ENCODE measurements at places on chromosomes 7 and 10. TPM values are rescaled to one million over a fixed set of nuclear protein-coding genes. Genes with fewer than 3 reads are reported as not detected.

DNA sequence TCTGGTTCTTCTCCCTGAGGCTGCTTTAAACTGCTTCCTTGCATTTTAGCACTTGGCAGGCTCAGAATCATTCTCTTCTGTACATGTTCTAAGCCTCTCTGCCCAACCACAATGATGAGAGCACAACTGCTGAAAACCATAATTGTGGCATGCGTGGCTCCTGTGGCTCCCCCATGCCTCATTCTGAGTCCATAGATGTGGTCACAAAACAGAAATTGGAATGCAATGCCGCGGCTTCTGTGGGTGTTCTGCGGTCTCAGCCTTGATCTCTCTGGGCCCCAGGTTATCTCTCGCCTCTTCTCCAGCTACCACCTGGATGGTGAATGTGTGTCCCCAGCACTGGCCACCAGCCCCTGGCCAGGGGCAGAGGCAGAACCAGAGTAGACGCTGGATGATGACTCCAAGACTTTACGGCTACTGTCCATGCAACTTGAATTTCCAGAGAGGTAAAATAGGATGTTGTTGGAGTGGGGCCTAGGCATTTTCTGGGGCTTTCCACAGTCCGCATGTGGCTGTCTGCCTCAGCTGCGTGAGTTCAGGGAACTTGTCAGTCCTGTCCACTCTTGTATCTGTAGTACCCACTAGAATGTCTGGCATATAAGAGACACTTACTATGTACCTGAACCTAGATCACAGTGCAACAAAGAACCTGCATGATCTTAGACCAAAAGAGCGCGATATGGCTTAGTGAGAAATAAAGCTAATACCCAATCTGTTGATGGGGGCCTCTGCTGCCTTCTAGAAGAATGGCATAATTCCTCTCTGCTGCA lies 52.4 kb upstream of the ADRB1 start:
- DNase-seq, result no peak

- DNase-seq, result no peak
Observed at GRCh38 chr10:91051829-91052228, 130.9 kb upstream of the ANKRD1 start.

- DNase-seq, result no peak
Observed at GRCh38 chr10:8416760-8417159, 362.3 kb downstream of the GATA3 start.

NCF1 gene
- total RNA-seq, result not detected

- DNase-seq, result no peak
Observed at GRCh38 chr10:132382231-132382922, 14.6 kb upstream of the PWWP2B start.

LLCFC1 gene
- not detected for total RNA-seq

DNA sequence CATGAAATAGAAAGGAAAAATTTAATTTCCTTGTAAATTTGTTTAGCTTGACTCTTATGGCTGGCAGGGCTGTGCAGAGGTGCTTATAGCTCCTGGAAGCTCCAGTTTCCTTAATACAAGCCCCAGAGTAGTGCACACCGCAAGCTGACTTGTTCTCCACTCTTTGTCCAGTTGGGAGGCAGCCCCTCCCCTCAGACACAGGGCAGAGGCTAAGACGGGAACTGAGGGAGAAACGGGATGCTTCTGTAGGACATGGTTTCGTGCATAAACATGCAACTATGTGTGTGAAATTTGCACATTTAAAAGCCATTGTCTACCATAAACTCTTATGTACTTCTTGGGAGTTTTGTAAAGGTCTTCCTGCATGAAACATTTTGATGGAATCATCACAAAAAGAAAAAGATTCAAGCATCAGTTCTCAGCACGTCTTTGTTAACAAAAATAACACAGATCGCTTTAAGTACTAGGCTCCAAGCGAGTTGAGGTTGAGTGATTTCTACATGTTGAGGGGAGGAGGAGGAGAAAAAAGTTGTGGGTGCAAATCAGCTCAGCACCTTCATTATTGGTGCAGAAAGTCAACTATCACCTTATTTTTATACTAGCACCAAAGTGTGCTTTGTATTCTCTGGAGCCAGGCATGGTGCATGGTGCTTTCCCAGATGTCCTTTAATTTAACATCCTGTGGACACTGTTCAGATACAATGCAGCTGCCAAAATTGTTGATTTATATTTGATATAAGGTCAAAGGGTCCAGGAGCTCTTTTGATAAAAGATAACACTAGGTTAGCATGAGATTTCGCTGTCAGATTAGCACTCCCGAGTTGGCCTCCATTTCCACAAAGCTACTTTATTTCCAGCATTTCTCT lies 124.5 kb downstream of the CHN2 start:
- no peak for DNase-seq

NACAD gene
- 1.0 TPM for total RNA-seq

DNA sequence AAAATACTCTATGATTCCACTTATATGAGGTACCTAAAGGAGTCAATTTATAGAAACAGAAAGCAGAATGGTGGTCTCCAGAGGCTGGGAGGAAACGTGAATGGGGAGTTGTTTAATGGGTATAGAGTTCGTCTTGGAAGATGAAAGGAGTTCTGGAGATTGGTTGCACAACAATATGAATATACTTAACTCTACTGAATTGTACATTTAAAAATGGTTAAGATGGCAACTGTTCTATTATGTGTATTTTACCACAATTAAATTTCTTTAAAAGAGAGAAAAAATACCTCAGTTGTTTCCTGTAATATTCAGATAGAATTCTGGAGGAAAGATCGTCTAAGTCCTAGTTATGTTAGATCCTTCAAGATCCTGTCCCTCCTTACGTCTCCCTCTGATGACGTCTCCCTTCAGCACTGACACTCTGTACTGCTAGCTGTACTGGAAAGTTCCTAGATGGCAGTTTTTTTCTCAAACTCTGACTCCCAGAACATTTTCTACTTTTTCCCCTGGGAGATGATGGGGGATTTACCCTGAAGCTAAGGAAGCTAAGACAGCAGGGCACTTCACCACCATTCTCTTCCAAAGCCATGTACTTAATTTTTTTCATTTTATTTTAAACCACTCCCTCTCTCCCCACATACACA lies 53.2 kb upstream of the CAV2 start:
- no peak for DNase-seq

DNA sequence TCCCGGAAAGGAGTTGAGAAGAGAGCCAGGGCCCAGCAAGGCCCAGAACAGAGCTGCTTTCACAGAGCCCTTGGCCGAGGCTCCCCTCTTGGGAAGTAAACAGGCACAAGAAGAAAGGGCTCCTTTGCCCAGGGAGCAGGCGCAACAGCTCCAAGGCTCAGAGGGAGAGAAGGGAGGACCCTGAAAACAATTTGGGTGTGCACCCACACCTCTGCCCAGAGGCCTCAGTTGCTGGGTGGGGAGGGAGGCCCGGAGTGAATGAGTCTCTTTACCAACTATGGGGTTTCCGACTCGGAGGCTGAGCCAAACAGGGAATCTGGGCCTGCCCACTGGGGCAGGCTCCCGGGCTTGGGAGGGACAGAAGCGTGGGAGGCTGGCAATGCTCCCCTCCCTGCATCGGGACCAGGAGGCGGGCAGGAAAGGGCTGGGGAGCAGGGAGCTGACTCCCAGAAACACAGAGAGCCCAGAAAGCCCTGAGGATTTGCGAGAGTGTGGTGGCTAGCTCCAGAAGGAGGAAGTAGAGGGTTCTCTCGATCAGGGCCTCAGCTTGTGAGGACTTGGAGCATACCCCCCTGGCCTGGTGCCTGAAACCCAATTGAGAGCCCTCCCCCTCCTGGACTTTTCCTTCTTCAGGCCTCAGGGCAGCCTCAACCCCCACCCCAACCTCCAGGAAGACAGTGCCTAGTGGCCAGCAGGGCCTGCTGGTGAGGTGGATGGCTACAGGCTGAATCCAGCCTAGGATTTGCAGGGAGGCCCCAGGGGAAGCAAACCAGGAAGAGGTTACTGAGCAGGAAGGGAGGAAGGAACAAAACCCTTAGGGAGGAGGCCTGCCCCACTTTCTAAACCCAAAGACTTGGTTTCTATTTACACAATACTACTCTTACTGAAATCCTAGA lies 6.2 kb downstream of the C10orf105 start:
- DNase-seq, result peak; percentile 44

- peak; percentile 18 for DNase-seq
Observed at GRCh38 chr7:102992938-102993717, 80.3 kb downstream of the LRRC17 start.

- DNase-seq, result no peak
Observed at GRCh38 chr7:150733482-150734095, 3.6 kb upstream of the GIMAP5 start.

- DNase-seq, result no peak
Observed at GRCh38 chr10:19578571-19578970, 237.7 kb upstream of the PLXDC2 start.

GRCh38 chr10:60717852-60718251 lies 60.4 kb upstream of the CDK1 start:
- DNase-seq, result no peak

GRCh38 chr7:2971914-2972834 lies 71.5 kb downstream of the CARD11 start:
- DNase-seq, result no peak

CACNA2D1 gene
- total RNA-seq, result 10.4 TPM

GPRIN2 gene
- total RNA-seq, result 12.8 TPM

DNA sequence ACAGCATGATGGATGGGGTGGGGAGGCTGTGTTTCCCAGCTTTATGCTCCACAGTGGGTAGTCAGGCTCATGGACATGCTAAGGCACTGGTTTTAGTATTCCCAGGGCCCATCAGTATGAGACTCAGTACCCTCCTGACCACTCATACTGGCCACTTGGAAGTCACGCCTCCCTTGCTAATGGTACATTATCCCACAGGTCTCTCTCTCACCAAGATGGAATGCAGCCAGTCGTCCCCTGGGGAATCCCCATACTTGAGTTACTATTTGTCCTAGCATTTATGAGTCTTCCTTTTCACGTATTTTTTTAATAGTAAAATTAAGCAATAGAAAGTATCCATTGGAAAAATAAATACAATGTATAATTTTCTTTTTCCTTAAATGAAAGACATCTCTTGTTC lies 80.6 kb upstream of the TBX20 start:
- peak; percentile 72 for DNase-seq

- no peak for DNase-seq
Observed at GRCh38 chr7:69199041-69199440, 399.2 kb upstream of the AUTS2 start.

RARRES2 gene
- 13.0 TPM for total RNA-seq

DNA sequence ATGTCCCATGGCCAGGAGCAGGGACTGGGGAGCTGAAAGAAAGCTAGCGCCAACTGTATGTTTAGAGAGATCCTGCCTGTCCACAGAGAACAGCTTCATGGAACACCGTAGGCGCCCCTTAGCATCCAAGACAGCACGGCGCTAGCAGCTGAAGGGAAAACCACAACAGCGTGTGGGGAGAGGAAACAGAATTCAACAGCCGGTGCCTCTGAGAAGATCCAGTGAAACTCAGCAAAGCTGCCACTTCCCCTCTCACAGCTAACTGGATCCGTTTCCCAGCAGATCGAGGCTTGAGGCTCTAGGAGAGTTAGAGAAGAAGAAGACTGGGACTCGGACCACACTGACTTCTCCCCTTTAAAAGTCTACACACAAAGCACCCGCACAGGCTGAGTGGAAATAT lies 145.0 kb downstream of the MAD1L1 start:
- DNase-seq, result no peak

DNA sequence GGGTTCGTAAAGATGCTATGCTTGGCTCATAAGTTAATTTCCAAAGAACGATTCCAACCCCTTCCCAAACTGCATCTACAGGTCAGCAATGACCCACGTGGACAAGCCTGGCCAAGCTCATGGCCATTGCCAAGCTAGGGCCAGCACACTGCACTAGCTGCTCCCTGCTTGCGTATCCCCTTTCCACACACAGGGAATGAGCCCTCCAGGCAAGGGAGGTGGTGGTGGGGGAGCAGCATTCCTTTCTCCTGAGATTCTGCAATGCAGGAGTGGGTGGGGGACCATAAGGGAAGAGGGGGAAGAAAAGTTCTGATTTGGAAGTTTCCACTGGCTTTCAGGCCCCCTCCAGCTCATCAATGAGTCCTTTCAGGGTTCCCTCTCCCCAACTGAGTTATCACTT lies 56.0 kb downstream of the SH3PXD2A start:
- no peak for DNase-seq

IL6 gene
- 20.7 TPM for total RNA-seq

DNA sequence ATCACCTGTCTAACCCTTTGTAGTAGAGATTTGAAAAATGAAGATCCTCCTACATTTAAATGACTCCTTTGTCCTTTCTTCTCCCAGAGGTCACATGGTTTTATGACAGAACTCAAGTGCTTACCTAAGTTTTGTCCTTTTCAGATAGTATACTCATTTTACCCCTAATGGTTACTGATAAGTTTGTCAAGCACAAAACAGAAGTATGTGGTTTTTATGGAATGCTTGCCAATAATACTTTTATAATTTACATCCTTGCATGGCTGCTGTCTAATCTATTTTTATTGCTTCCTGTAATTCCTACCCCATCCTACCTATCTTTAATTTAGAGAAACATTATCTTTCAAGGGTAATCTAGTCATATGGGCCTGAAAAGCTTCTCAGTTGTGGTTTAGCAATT lies 37.5 kb downstream of the HELLS start:
- no peak for DNase-seq

TAS2R5 gene
- 3.6 TPM for total RNA-seq

PHYHIPL gene
- total RNA-seq, result not detected

RGR gene
- not detected for total RNA-seq

PHKG1 gene
- 1.1 TPM for total RNA-seq

DNA sequence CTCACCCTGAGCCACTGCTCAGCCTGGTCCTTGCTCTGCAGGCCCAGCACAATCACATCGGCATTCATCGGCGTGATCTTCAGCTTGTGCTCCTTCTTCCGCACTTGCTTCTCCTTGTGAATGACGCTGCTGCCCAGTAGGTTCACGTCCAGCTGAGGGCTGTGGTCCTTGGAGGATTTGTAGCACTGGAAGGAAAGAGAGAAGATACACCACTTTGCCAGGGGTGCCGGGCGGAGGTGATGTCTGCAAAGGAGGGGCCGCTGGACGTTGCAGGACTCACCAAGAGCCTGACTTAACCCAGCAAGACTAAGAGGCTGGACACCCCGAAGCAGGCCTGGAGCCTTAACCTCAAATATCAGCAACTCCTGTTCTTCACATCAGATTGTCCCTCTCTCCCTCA lies 74.8 kb downstream of the VWA2 start:
- no peak for DNase-seq

DNA sequence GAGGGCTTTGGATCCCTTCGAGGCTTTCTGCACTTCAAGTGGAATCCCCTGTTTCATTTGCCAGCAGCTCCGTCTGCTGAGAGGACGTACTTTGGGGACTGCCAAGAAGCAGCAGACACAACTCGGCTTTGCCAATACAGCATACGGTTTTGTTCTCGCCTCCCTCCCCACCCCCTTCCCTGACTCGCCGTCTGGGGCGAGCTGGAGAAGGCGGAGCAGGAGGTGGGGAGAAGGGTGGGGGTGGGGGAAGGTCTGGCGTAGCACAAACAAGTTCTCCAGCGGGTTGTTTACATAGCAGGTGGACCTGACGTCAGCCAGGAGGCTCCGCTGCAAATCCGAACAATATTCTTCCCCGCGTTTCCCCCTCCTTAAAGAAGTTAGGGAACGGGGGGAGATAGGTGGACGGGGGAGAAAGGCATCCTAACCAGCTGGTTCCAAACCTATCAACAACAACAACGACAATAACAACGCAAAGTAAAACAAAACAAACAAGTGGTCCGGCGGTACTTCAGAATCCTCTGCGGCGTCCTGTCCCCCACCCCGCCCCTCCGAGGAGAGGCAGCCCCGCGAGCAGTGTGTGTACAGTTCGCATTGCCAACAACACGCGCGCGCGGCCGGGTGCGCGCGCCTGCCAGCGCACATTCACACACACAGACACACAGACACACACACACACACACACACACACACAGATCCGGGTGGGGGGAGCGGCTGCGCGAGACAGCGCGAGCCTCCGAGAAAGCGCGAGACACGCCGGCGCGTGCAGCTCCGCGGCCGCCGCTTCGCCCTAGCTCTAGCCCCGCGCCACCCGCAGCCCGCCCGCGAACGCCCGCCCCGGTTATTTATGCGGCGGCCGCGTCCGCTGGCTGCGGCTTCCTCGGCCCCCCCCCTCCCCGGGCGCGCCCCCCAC lies 167.0 kb upstream of the PPP1R3A start:
- DNase-seq, result peak; percentile 81

Measured in Calu3 (cell line).